ENCODE measurements at places on chromosomes 4 and X. TPM values are rescaled to one million over a fixed set of nuclear protein-coding genes. Genes with fewer than 3 reads are reported as not detected.

DNA sequence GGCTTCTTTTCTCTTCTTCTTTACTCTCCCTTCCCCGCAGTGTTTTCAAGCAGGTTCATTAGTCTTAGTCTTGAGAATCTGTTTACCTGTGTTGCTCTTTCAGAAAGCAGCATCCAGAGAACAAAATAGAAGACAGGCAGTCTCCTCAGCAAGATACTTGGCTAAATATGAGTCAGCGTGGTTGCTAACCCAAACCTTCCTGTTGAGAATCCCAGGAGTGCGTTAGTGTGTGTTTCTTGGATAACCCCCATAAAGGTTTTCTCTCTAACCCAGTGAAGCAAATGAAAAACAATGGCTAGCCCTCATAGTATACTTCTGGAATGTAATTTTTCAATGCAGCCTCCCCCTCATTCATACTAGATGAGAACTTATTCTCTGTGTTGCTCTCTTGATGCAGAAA is 41.1 kb downstream of the BMPR1B start:
- DNase-seq = no peak

DNA sequence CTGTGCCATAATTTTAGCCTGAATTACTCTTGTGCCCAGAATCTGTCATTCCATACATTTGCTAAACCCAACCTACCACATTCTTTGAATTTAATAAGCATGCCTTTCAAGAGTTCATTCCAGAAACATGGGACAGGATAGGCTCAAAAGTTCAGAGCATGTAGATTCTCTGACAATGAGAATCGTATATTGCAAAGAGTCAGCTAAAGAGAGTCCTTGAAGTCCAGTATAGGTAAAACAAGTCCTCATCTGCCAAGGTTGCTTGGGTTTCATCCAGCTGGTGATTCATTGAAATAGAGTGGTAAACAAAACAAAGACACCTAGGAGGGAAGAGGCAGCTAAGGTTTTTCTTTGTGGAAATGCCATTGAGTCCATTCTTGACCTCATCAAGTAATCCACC is 249.3 kb upstream of the DIPK2B start:
- DNase-seq = no peak

DNA sequence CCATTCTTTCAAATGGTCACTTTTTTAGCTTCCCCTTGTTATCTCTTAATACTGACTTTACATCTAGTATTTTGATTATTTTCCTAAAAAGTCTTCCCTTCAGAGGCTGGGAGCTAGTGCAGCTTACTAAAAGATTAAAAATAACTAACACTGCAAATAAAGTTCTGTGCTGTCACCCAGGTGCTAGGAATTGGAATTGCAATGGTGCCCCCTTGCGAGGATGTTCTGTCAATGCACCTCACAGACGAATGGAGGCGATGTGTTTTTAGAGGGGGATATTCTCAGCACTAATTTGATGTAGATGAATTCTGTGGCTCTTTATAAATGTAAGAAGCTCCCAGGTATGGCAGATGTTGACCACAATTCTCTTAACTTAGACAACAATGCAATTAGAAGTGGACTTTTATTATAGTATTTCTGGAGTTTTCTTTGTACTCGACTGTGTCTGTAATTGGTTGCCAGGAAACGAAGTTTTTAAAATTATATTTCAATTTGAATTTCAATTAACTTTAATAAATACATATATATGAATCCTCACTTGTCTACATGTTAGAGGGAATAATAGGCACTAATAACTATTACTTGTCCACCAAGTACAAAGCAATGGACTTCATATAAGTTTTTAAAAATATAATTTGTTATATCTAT is 22.0 kb upstream of the SMIM31 start:
- no peak for DNase-seq

- DNase-seq = no peak
Observed at GRCh38 chr4:169802873-169803272, 45.1 kb upstream of the HPF1 start.

DNA sequence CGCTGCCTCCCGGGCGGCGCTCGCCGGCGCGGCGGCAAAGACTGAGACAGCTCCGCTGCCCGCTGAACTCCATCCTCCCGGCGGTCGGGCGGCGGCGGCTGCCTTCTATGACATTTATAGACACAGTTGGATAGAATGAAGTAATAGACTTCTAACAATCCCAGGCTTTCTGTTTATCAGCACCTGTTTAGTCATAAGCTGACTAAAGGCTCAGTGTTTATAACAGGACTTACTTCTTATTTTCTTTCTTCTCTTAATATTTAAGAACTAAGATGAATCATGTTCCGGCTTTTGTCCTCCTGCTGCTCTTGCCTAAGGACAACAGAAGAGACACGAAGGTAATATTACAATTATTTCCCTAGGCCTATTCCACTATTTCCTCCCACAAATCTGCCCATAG is 3.9 kb downstream of the ARL13A start:
- peak; percentile 57 for DNase-seq

GRCh38 chr4:138222046-138222445 is 20.1 kb downstream of the SLC7A11 start:
- peak; percentile 69 for DNase-seq

DNA sequence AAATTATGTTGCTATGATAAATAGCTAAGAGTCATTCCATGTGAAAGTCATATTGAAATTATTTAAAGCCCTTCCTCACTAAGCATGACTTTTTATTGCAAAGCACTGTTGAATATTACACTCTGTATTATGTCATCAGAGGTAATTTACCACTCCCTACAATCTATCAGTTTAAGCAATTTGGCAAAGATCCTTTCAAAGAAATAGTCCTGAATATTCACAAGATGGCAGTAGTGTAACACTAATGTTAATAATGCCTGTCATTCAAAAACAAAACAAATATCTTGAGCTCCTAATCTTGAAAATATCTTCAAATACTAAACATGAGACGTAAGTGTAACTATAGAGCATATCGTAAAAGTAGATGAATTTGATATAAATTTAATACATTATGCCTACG is 208.6 kb upstream of the TECRL start:
- DNase-seq = no peak

GRCh38 chr4:138329506-138330070 is 87.4 kb upstream of the SLC7A11 start:
- DNase-seq = no peak

DNA sequence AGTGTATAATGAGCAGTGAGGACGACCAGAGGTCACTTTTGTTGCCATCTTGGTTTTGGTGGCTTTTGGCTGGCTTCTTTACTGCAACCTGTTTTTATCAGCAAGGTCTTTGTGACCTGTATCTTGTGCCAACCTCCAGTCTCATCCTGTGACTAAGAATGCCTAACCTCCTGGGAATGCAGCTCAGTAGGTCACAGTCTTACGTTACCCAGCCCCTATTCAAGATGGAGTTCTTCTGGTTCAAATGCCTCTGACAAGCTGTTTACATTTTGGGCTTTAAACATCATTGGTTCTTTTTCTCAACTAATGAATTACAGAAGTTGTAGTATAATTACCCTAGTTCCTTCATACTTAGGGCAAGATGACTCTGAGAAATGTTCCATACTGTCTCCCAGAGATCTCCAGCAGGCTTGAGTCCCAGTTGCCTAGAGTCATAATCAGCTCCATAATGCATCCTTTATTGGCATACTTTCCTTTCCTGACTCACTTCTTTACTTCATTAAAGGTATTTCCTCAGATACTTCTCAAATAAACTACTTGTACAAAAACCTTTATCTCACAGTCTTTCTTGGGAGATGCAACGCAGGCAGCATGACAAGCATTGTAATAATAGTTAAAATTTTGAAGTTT is 136.5 kb downstream of the KDM6A start:
- DNase-seq = no peak

DNA sequence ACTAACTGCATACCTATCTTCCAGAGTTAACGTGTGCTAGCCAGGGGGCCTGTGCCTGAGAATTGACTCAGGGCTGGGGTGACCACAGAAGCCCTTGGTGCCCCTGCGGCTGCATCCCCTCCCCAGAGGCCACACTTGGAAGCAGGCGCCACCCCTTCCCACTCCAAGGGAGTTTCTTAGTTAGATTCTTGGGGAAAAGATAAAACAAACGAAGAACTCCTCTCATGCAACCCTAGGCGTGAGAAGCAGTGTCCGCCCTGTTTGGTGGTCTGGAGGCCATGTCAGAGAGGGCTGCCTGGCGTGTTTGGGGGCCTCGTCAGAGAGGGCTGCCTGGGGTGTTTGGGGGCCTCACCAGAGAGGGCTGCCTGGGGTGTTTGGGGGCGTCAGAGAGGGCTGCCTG is 50.3 kb upstream of the HGFAC start:
- no peak for DNase-seq

ATRX gene
- total RNA-seq = 92.8 TPM

NMU gene
- 0.20 TPM for total RNA-seq

USP26 gene
- total RNA-seq = not detected

CHRNA9 gene
- total RNA-seq = not detected

ADH1C gene
- total RNA-seq = not detected

Measured in pulmonary artery endothelial cell (primary cell).